Thyroid gland (tissue), 4 donors: ENCODE measurements at places on chromosomes 5 and 9. TPM values are rescaled to one million over a fixed set of nuclear protein-coding genes. Genes with fewer than 3 reads are reported as not detected.

DNA sequence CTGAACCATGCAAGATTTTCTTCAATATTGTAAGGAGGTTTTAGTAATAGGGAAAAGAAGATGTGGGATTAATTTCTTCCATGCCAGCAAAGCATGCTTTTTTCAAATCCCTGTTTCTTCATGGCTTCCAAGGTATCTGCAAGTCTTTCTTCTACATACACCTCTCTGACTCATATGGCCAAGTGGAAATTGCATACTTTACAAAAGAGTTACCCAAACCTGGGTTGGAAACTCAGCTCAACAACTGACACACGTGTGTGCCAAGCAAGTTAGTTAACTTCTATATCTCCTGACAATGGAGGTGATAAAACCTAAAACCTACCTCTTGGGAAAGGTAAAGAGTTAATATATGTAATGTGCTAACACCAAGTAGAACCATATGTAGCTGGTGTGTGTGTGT is 28.5 kb upstream of the MAMDC2 start:
- no peak for DNase-seq

- no peak for DNase-seq
Measured at GRCh38 chr5:135448791-135449507, 1.8 kb upstream of the DCANP1 start.

DOCK2 gene
- 14.1 TPM for total RNA-seq

TEX48 gene
- not detected for total RNA-seq
